ENCODE measurements at places on chromosomes 12 and 14.

- DNase-seq: no peak
Observed at GRCh38 chr14:53525608-53526007, 372.5 kb upstream of the DDHD1 start.

GRCh38 chr14:64806202-64806861 is 73.4 kb downstream of the SPTB start:
- DNase-seq: no peak

DNA sequence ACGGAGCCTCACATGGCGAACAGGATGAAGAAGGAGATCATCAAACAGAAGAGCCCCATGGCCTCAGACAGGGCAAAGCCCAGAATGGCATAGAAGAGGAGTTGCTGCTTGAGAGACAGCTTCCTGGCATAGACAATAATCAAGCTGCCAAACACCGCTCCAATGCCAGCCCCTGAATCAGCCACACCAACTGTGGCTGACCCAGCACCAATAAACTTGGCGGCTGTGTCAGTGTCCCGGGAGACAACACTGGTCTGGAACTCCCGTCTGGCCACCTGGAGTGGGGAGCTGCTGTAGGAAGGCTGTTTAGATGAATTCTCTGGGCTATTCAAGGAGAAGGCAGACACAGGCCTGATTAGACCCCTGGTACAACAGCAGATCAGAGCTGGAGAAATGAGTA is 100.1 kb downstream of the HEATR5A start:
- DNase-seq: no peak

DNA sequence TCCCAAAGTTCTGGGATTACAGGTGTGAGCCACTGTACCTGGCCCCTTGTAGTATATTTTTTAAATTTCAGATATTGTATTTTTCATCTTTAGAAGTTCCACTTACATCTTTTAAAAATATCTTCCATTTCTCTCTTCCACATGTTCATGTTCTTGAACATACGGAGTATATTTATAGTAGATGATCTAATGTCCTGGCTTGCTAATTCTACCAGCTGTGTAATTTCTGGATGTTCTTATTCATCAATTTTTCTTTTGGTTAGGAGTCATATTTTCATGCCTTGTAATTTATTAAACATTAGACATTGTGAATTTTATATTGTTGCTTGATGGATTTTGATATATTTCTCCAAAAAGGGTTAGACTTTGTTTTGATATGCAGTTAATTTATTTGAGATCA is 30.8 kb downstream of the NTN4 start:
- DNase-seq: no peak

- DNase-seq: no peak
Observed at GRCh38 chr12:75862692-75863471, 168.7 kb downstream of the PHLDA1 start.

GRCh38 chr12:3149515-3150307 is 72.5 kb downstream of the TSPAN9 start:
- DNase-seq: no peak

GRCh38 chr12:4979737-4980136 is 63.9 kb upstream of the KCNA5 start:
- DNase-seq: no peak

GRCh38 chr14:106109337-106109736 is 583.0 kb downstream of the TMEM121 start:
- DNase-seq: no peak

- no peak for DNase-seq
Observed at GRCh38 chr12:90870971-90871725, 83.8 kb downstream of the CCER1 start.

- no peak for DNase-seq
Observed at GRCh38 chr14:68495101-68496039, 297.5 kb downstream of the ZFP36L1 start.

- peak; percentile 38 for DNase-seq
Observed at GRCh38 chr12:66965621-66966020, 286.7 kb upstream of the GRIP1 start.

GRCh38 chr12:124704619-124705018 is 137.2 kb upstream of the NCOR2 start:
- DNase-seq: no peak

- peak; percentile 44 for DNase-seq
Observed at GRCh38 chr14:70714055-70714550, 72.4 kb downstream of the TTC9 start.

DNA sequence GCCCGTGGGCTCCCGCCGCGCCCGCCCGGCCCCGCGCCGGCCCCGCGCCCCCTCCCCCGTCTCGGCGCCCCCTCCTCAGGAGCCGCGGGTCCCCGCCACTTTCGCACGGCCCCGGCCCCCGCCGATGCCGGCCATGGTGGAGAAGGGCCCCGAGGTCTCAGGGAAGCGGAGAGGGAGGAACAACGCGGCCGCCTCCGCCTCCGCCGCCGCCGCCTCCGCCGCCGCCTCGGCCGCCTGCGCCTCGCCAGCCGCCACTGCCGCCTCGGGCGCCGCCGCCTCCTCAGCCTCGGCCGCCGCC is 263 bp downstream of the RCOR1 start:
- no peak for DNase-seq

- no peak for DNase-seq
Observed at GRCh38 chr12:86669010-86669409, 412.8 kb upstream of the MGAT4C start.

GRCh38 chr14:103347091-103347815 is 13.2 kb downstream of the EIF5 start:
- DNase-seq: no peak

DNA sequence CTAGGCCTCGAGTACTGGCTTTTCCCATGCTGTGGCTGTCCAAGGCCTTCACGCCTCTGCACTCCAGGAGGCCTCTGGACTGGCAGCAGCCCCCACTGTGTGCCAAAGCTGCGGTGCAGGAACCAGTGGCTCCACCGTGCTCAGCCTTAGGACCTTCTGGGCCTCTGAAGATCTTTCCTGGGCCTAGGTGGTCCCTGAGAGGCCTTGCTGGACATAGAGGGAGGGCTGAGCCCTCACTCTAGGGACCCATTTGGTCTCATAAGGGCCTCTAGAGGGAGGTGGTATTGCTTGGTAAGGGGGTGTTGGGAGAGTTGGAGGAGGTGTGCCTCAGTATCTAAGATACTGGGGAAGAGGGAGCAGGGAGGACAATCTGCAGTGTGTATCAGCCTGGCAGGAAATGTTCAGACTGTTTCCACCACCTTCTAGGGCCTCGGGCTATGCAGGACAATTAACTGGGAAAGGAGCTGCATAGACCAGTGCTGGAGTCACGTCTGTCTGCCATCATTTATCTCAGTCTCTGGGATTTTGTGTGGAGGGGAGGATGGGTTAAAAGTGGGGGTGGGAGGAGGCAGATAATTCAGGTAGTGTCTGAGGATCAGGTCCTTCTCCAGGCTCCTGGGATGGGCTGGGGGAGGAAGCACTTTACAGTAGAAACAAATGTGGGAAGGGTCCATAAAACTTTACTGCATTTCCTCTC is 2.9 kb downstream of the HOXC5 start:
- DNase-seq: no peak
